ENCODE measurements at places on chromosomes 6 and 20.

DNA sequence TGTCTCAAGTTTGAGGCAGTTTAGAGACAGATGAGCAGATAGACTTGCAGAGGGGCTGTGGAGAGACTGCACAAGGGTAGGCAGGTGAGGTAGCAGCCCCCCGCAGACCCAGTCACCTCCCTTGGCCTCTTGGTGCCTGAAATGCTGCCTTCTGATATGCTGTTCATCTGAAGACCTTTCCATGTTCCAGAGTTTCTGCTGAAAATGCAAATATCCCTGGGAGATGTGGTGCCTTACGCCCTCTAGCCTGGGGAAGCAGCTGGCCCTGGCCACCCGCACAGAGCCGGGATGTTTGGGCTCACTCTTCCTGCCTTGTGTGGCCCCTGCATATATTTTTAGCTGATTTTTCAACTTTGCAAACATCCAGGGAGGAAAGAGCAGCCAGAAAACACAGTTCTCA, 51.4 kb downstream of the TMEM242 start:
- DNase-seq = no peak

DNA sequence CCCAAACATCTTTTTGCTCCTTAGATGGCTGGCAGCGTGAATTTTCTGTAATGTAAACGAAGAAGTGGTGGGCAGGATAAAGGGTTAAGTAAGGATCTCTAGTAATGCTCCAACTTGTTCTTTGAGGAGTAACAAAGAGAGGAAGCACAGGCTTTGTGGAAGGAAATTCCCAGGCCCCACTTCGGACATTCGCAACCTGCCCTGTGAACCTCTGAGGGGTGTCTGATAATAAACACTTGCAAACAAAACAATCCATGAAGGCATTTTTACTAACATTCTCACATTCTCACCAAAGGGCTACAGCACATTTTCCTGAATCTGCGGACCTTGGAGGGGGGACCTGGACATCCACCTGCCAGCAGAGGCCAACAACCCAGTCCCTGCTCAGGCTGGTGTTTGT, 25.8 kb upstream of the ADGRF5 start:
- no peak for DNase-seq

- no peak for DNase-seq
Measured at GRCh38 chr6:126302191-126302590, 37.7 kb upstream of the CENPW start.

- DNase-seq = peak; percentile 8
Measured at GRCh38 chr6:126307849-126308248, 32.1 kb upstream of the CENPW start.

DNA sequence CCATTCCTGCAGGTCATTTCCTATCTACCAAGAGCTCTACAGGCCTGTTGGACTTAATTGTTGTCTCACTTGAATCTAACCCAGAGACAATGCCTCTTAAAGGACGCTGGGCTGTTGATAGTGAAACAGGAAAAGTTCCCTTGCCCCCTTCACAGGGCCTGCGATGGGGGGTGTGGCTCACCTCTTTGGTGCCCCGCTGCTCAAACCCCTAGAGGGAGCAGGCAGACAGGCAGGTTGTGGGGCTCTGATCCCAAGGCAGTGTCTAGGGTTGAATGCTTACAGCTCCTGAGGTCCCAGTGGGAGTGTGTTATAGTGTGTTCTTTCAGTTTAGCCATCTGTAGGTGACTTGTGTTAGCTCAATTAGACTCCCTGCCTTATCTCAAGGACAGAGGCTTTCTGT, 68.0 kb downstream of the OTOR start:
- no peak for DNase-seq

DNA sequence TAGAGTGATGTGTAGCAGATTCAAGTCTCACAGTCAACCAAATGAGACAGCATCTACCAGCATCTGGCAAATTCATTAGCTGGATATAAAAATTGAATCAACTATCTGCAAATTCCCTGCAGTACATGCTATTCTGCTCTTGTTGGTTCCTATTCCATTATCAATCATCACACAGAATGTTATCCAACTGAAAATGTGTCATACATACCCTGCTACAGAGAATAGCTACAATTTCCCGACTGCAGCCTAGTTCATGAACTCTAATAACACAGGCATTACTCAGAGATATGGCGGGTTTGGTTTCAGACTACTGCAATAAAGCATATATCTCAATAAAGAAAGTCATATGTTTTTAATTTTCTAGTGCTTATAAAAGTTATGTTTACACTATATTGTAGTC, 78.4 kb downstream of the AHI1 start:
- no peak for DNase-seq

- no peak for DNase-seq
Measured at GRCh38 chr6:141117874-141118273, 1014.9 kb upstream of the GJE1 start.

DNA sequence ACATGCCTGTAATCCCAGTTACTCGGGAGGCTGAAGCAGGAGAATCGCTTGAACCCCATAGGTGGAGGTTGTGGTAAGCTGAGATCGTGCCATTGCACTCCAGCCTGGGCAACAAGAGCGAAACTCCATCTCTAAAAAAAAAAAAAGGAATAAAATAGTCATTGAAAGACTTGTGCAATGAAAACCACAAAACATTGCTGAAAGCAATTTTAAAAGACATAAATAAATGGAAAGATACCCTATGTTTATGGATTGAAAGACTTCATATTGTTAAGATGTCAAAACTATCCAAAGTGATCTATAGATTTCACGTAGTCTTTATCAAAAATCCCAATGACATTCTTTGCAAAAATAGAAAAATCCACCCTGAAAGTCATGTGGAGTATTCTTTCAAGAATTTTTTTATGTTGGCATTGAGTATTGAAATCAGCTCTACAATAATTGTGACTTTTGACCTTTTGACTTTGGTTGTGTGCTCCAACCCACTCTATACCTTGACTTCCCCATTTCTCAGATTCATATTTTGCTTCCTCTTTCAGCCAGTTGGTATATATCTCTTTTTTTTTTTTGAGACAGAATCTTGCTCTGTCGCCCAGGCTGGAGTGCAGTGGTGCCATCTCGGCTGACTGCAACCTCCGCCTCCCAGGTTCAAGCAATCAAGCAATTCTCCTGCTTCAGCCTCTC, 45.5 kb upstream of the SLC23A2 start:
- DNase-seq = no peak

DNA sequence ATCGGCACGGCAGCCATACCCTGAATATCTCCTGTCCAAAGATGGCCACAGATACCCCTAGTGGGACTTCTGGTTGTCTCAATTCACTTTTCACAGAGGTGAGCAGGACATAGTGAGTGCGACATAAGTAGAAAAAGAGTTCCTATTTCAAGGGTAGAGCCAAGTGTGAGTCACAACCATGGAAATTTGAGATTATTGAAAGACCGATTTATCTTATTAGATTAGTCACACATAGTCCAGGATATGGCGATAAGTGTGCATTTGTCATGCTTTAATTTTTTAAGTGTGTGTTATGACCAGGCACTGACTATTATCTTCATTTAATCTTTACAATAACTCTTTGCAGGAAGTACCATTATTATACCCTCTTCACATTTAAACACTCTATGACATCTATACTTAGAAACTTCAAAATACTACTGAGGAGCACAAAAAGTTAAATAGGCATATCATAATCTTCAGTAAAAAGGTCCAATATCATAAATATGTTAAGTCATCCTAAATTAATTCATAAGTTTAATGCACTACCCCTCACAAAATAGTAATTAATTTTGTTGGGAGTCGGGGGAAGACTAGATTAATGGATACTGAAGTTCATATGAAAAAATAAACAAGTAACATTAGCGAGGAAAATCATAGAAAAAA, 13.4 kb upstream of the TNFAIP3 start:
- no peak for DNase-seq

GRCh38 chr6:98560418-98560817, 274.0 kb upstream of the POU3F2 start:
- DNase-seq = no peak

DNA sequence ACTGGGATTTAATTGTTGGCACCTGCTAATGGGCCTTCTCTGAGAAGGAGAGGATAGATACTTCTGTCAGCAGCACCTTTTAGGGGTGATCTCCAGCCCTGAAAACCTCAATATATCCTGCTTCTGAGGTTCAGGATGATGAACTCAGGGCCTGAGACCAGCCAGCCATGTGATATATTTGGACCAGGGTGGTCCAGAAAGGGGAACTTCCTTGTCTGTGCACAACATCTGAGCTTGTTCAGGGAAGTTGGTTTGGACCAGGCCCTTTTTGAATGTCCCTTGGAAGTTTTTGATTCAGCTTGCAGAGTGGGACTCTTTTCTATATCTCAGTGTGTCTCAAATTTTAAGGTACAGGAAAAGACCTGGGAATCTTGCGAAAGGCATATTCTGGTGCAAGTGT, 85.8 kb downstream of the GFRA4 start:
- no peak for DNase-seq

GRCh38 chr20:57433657-57434389, 42.6 kb downstream of the RBM38 start:
- no peak for DNase-seq

DNA sequence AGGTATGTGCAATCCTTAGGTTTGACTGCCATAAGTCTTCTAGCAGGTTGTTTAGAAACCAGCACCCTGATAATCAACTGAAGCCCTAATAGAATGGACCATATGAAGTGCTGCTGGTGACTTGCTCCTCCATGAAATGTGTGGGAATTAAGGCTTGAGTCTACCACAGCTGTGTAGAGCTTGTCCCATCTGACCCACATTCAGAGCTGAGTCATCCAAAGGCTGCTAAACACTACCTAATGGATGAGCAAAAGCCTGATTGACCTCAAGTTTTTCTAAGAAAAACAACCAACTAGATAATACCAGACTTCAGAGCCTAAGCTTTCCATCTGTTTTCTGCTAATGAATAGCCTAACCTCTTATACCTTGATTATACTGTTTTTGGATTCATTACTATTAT, 120.3 kb upstream of the MOCS1 start:
- no peak for DNase-seq

DNA sequence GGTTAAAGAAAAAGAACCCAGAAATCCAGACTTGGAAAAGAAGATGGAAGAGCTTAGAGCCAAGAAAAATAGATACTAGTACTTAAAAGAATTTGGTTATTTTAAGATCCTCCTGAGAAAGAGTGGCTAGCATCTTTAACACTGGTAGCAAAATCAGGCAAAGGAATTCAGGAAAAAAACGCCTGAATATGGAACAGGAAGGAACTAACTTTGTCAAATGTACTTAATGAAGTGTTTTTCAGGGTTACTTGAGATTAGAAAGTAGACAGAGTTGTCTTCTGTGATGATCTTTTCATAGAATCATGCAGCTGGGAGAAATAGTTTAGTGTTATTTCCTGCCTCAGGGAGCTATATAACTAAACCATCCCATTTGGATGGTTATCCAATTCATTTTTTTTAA, 50.8 kb upstream of the SASH1 start:
- no peak for DNase-seq

- DNase-seq = no peak
Measured at GRCh38 chr6:51927450-51927849, 160.0 kb downstream of the PKHD1 start.

GRCh38 chr20:37526839-37527637, 638 bp downstream of the BLCAP start:
- no peak for DNase-seq

DNA sequence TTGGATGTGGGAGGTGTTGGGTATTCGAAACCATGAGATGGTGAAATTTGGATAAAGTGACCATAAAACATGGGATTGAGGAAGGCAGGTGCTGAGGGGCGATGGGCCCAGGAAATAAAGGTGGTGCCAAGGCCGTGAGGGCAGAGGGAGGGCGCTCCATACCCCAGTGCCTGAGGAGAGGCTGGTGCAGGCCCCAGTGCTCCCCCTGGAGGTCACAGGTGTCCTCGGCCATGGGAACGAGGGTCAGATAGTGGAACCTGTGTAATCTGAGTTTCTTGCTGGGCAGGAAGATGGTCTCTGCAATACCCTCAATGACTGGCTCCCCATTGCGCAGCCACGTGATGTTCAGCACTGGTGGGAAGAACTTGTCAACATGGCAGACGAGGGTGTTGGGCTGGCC, 16.2 kb downstream of the HLA-DPB1 start:
- DNase-seq = no peak

- no peak for DNase-seq
Measured at GRCh38 chr20:37573626-37574198, 46.0 kb upstream of the BLCAP start.

GRCh38 chr6:170284866-170285469, 5.9 kb downstream of the DLL1 start:
- DNase-seq = no peak

DNA sequence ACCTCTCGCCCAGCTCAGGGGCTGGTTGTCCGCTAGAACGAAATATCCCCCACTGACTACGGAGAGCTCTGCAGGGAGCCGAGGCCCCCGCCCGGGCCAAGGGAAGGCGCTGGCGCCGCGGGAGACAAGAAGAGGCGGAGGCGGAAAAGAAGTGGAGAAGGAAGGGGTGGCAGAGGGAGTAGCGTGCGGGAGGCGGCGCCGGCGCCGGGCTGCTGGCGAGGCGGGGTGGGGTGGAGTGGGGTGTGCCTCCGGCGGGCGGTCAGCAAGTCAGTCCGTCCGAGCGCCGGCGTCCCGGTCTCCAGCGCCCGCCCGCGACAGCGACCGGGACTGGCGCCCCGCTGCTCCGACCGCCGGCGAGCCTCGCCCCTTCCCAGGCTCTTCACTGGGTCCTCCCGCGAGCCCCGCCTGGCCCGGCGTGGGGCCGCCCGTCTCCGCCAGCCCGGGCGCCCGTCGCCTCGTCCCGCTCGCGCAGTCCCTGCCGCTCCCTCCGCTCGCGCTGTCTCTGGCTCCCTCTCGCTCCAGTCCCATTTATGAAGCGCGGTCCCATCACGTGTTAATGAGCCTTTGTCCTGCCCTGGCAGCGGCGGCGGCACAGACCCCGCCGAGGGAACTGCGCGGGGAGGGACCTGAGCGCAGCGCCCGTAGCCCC, at the start of gene CNR1:
Gene CNR1 (minus strand): TSS at position 504 of the 649 bp plus-strand sequence. CDS start 21,073 bp downstream, outside the sequence.
- no peak for DNase-seq

- DNase-seq = no peak
Measured at GRCh38 chr6:115064680-115065079, 721.9 kb upstream of the HS3ST5 start.

GRCh38 chr20:38454556-38455473, 17.8 kb upstream of the RALGAPB start:
- DNase-seq = no peak

DNA sequence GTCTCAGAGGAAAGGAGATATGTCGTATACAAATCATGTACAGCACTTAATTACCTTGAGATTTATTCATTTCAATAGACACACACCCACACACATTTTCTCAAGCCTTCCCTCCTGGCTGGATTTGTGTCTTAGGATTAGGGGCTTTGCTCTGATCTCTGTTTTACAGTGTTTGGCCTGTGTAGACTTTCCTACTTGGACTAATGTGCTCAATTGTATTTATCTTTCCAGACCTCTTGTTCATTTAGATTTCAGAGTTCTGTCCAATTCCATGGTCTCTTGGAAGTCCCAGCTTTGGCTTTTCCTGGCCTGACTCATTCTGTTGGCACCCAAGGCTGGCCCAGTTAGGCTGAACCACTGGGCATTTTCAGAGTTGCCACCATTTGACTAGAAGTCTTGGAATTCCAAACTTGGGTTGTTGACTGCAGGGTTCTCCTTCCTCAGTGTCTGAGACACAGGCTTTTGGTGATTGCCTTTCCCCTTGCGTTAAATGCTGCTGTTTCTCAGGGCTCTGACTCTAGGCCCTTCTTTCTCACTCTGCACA, 8.9 kb upstream of the RFPL4B start:
- DNase-seq = no peak

GRCh38 chr20:53750827-53751619, 157.4 kb upstream of the ZNF217 start:
- DNase-seq = no peak

All from caudate nucleus (tissue), 63 donors.